ENCODE measurements at places on chromosomes 5 and 9.

GRCh38 chr5:96245140-96246091 is 187.6 kb downstream of the PCSK1 start:
- peak; percentile 30 for DNase-seq

GRCh38 chr5:33761139-33761538 is 130.7 kb downstream of the ADAMTS12 start:
- no peak for DNase-seq

- DNase-seq: peak; percentile 24
Observed at GRCh38 chr9:77847059-77847499, 184.5 kb downstream of the GNAQ start.

DNA sequence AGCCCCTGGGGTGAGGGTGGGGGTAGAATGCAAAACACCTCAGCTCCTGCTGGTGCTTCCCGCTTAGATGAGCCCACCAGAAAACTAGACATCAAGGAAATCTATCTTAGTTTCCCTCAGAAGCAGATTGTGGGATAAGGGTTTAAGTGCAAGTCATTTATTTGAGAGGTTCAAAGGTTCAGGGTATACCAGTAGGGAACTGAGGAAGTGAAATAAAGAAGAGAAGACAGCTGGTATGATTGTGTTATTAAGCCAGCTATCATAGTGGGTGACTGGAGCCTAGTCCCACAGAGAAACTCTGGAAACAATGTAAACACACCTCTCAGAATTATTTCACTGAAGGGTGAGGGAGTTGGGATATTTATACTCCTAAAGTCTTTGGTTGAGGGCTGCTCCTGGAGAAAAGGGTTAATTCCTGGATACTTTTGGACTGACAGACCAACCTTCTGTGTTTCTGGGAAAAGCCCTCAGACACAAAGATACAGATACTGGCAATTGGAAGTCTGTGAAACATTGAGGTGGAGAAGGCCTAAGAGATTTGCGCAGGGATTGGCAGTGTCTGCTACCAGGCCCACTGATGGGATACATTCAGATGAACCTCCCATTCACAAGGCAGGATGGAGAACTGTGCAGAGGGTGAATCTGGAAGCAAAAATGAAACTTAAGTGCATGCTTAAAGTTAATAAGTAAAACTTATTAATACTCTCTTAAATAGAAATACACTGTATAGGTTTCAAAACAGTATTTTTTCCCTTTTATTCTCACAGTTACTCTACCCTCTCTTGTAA is 6.4 kb upstream of the DCTN4 start:
- DNase-seq: no peak

- DNase-seq: no peak
Observed at GRCh38 chr5:67978171-67978570, 237.4 kb upstream of the PIK3R1 start.

- peak; percentile 94 for DNase-seq
Observed at GRCh38 chr5:169050146-169050571, 250.8 kb downstream of the SLIT3 start.

DNA sequence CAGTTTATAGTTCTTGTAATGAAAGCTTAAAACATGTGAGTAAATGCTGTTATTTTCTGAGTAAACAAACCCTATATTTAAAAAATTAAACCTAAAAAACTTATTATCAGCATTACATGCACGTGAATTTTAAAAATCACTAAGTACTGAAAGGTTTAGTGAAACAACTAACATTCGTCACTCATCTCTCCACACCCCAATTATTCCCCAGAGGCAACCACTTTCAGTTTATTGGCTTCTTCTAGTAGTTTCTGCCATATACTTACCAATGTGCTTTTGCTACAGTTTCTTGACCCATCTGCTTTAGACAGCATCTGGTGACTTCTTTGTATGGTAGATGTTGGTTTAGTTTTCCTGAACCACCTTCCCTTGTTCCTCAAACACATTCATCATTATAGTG is 58.1 kb downstream of the ANGPTL2 start:
- no peak for DNase-seq

DNA sequence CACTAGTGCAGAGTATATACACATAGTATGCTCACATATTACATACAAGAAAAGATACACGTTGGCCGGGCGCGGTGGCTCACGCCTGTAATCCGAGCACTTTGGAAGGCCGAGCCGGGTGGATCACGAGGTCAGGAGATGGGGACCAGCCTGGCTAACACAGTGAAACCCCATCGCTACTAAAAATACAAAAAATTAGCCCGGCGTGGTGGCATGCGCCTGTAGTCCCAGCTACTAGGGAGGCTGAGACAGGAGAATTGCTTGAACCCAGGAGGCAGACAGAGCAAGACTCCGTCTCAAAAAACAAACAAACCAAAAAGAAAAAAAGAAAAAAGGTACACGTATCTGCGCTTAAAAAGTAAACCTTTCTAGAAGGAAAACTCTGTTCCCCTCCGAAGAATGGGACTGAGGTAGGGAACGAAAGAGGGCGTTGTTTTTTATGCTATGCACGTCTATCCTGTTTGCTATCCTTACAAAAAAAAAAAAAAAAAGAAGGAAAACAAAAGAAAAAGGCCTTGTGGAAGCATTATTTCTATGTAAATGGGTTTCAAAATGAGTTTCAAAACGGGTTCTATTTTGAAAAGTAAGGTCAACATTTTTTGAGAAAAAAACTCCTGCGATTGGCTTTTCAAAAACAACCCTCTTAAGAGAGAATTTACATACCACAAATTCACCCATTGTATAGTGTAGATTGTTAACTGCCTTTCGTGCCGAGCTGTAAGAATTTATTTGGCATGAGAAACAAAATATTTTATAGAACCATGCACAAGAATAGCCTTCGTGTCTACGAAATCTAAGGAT is 1.2 kb downstream of the AK3 start:
- DNase-seq: peak; percentile 4

DNA sequence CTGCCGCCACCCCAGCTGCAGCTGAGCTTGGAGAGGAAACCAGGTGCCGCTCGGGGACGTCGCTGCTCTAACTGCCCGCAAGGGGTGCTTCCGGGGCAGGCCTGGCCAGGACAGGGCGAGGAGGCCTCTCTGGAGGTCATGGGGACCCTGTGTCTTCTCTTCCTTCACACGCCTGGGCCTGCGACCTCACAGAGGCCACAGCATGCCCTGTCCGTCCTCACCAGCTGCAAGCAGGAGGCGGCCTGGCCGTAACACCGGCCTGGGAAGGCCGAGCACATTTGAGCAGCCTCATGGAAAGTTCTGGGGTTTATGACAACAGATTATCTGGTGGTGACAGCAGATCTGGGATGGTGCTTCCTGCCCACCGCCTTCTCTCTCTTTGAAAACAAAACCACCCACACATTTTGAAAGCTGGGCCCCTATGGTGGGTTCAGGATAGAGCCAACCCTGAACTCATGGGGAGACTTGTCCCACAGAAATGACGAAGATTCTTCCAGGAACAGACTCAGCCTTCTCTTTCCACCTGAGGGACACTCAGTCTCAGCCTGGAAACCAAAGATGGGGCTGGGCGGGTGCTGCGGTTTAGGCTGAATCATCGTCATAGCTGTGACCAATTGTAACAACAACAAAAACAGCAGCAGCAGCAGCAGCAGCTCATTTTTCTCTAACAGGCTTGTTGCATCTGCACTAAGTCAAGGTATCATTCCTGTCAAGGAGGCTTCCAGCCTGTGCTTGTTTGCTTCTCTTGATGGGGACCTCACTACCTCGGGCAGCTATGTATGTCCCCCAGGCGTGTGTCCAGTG is 99.6 kb upstream of the RAPGEF1 start:
- DNase-seq: peak; percentile 74

DNA sequence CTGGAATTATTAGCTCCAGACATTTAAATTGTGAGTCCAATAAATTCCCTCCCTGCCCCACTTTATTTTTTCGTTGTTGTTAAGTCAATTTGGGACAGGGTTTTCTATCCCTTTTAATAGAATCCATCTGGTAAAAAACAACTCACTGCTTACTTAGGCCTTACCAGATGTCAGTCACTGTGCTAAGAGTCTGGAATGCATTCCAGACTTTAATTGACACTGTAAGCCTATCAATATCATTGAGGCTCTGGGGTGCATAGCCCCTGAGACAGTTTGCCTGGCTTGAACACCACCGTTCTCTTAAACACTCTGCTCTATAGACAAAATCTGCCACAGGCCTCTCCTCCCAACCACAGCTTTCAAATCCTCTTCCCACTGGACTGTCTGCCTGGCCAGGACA is 175.9 kb downstream of the NSG2 start:
- DNase-seq: no peak

GRCh38 chr9:126874546-126875314 is 14.3 kb downstream of the ZBTB34 start:
- DNase-seq: no peak

- no peak for DNase-seq
Observed at GRCh38 chr5:96788112-96788749, 19.5 kb downstream of the ERAP1 start.

GRCh38 chr5:76470976-76471375 is 67.9 kb downstream of the IQGAP2 start:
- DNase-seq: no peak

- DNase-seq: peak; percentile 84
Observed at GRCh38 chr5:157750320-157750719, 6.8 kb downstream of the LSM11 start.

- no peak for DNase-seq
Observed at GRCh38 chr5:74550927-74551326, 89.6 kb downstream of the ENC1 start.

- DNase-seq: no peak
Observed at GRCh38 chr9:82582693-82583092, 480.2 kb downstream of the RASEF start.

GRCh38 chr5:63233911-63234310 is 655.3 kb downstream of the LRRC70 start:
- no peak for DNase-seq

GRCh38 chr9:125990186-125990792 is 243.1 kb downstream of the PBX3 start:
- DNase-seq: no peak

DNA sequence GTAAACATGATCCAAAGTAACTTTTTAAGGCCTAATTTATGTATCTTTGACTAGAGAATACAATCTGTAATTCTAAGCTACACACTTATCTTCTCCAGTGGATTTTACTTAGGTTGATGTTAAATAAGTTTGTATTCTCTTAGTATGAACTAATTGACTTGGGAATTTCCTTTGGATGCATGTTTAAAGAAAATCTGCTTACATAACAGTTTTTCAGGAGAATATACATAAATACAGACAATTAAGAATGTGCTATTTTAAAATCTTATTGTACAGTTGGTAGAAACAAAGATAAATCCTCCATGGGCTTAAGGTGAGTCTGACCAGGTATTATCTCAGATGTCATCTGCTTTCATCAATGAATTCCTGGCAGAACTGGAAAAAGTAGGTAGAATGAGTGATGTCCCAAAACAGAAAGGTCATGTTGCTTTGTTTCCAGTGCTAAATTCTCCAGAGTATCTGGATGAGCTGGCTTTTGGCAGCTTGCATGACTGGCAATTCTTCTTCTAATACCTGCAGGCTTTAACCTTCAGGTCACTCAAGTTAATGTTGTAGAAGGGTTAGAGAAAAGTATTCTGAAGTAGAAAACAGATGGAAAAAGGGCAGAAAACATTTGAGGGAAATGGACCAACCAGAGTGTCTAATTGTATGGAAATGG is 150.6 kb downstream of the MACIR start:
- DNase-seq: peak; percentile 46

GRCh38 chr9:92964607-92965060 is 17.3 kb downstream of the FGD3 start:
- no peak for DNase-seq

DNA sequence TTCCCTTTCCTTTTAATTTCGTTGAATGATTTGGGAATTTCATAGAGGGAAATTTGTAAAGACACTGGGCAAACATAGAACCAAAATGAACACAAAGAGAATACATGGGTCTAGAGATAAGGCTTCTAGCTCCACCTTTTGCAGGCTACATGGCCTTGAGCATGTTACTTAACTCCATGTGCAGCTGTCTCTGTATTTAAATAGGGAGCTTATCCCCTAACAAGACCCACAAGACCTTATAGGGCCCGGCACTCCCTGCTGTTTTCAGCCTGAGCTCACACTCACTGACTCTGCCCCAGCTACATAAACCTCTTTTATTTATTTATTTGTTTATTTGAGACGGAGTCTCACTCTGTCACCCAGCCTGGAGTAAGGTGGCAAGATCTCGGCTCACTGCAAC is 30.6 kb upstream of the TLE1 start:
- no peak for DNase-seq

GRCh38 chr9:21728781-21729180 is 73.7 kb upstream of the MTAP start:
- DNase-seq: no peak

DNA sequence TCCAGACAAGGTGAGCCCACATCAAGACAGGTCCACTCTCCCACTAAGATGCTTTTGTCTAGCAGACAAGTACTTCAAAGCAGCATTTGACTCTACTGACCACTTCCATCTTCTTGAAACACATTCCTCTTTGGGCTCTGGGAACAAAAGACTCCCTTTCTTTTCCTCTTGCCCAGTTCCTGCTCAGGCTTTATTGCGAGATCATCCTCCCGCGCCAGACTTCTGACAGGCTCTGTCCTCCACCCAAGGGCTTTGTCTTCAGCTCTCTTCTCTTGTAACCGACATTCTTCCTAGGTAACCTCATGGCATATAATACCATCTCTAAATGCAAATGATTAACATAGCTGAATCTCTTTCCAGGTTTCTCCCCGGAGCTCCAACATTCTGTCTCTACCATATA is 85.8 kb downstream of the NUDT12 start:
- no peak for DNase-seq

GRCh38 chr5:149995385-149996204 is 4.9 kb downstream of the TIGD6 start:
- no peak for DNase-seq

- no peak for DNase-seq
Observed at GRCh38 chr9:137643921-137644320, 25.1 kb downstream of the EHMT1 start.

GRCh38 chr5:139635191-139635590 is 13.0 kb upstream of the CXXC5 start:
- DNase-seq: no peak

- peak; percentile 61 for DNase-seq
Observed at GRCh38 chr5:177256296-177256695, 47.2 kb downstream of the RAB24 start.

- DNase-seq: peak; percentile 51
Observed at GRCh38 chr9:7042124-7042523, 284.4 kb downstream of the KDM4C start.

GRCh38 chr5:145965804-145966203 is 29.4 kb downstream of the SH3RF2 start:
- no peak for DNase-seq

- DNase-seq: no peak
Observed at GRCh38 chr9:2158766-2159430, 143.8 kb downstream of the SMARCA2 start.

DNA sequence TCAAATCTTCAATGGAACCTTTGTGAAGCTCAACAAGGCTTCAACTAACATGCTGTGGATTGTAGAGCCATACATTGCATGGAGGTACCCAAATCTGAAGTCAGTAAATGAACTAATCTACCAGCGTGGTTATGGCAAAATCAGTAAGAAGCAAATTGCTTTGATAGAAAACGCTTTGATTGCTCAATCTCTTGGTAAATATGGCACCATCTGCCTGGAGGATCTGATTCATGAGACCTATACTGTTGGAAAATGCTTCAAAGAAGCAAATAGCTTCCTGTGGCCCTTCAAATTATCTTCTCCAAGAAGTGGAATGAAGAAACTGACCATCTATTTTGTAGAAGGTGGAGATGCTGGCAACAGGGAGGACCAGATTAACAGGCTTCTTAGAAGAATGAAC is 54.7 kb upstream of the TTC39B start:
- DNase-seq: no peak

GRCh38 chr9:120447959-120448500 is 131.9 kb downstream of the CDK5RAP2 start:
- DNase-seq: no peak

- DNase-seq: peak; percentile 85
Observed at GRCh38 chr5:2149195-2149539, 266.4 kb upstream of the IRX4 start.

GRCh38 chr9:72509635-72510034 is 11.8 kb upstream of the TMC1 start:
- DNase-seq: peak; percentile 44
